ENCODE measurements at places on chromosomes 2 and 18.
A peak's percentile ranks its signal among the peaks of the same experiment; 100 is the strongest.

DNA sequence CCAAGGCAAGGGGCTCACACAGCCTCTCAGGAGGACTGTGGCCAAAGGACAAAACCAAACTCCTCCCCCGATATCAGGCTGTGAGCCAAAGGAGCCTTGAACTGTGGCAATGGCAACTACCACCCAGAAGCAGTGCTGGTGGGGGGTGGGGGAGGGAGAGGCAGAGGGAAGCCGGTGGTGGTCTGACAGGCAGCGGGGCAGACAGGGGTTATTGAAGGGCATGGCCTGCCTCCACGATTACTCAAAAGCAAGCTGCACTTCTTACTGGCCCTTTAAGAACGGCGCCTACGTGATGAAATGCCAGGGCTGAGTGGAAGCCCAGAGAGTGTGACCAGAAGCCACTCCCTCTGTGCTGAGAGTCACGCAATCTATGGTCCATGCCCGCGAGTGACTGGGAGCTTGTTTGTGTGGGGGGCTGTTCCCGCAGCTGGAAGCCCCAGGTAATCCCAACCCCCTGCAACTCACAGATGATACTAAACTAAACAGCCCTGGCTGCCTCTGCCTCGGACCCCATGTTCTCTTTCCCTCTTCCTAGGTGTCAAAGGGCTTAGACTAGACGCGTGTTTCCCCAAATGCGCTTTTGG, 128.2 kb upstream of the CXCR4 start:
- no peak for DNase-seq

DNA sequence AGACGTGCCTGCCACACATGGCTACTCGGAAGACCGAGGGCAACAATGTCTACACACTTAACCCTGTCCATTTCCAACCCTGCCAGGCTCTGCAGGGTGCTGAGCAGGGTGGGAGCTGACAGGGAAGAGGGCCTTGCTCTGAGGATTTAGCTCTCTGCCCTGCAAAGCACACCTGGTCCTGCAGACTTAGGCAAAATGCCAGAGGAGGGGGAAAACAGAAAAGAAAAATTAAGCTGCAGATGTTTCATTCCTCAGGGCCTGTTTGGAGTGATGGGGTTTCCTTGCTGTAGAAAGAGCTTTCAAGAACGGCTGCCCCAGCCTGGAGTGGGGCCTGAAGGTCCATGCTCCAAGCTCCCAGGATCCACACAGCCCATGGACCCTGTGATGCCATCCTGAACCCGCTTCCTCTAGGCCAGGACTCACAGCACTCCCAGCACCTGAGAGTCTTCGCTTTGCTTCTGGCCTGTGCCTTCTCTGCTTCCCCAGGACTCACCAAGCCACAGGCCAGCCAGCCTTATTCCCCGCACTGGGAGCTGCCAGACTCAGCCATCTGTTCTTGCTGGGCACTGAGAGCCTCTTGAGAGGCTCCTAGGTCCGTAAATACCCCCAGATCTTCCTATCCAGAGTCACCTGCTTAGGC, 9.1 kb upstream of the TEX51 start:
- DNase-seq, result no peak

DNA sequence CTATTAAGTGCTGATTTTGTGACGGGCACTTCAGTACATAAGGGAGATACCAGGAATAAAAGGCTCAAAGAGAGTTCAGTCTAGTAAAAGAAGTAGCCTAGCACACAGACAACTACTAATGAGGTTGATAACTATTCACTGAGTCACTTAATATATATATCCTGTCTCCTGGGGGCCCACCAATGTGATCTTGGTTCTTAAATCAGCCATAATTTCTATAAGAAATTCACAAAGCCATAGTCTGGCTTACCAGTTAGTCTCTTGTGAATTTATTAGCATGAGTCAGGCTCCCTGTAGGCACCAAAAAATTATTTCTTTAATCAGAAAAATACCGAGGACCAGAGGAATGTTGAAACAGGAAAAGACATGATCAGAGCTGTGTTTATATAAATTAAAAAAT, 10.4 kb downstream of the KCNE4 start:
- DNase-seq, result peak; percentile 46

GRCh38 chr2:13102397-13103063, 385.8 kb downstream of the TRIB2 start:
- DNase-seq, result no peak

GRCh38 chr2:30510409-30510808, 63.4 kb downstream of the LCLAT1 start:
- DNase-seq, result no peak

DNA sequence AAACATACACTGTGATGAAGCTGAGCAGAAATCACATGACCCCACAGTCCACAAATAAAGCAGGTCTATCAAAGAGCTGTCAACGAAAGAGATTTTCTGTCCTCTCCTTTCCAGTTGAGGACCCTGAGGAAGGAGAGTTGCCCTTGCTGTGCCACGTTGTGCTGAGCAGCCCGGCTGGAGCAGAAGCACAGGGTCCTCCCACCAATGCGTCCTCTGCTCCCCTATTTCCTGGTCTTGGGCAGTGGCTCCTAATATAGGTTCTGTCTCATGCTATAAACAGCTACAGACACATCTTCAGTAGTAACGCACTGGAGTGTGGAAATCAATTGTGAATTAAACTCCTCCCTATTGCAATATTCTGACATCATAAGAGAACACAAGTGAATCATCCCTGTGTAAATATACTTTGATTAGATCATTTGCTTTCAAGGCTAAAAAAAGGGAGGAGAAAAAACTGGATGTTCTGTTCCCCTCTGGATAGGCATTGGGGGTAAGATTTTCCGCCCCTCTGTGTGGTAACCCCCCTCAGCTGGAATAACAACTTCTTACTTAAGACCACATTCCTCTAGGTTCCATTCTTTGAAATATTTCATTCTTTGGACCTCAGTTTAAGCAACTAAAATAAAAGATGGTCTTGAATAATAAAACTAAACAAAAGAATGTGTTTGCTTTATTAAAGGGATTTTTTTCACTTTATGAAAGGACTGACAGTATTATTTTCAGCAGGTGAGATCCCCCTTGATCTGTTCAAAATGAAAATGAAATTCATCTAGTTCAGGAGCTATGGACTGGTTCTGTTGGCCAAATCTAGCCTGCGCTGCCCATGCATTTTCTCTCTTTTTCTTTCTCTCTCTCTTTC, 8.3 kb upstream of the RHOB start:
- peak; percentile 45 for DNase-seq

DNA sequence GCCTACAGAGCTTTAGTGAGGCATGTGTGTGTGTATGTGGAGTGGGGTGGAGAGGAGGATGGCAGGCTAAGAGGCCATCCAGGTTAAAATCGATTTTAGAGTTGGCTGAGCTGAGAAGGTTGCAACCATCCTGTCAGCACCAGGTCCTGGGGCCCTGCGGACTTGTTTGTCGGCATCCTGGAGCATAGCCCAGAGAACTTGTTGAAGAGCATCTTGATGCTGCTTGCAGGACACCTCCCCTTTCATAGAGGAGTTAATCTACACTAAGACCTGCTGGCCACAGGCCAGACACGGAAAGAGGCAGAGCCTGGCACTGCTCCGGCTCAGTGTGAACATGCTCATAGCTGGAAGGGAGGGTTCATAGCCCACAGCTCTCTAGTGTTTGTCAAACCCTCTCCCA, 72.1 kb upstream of the RGPD5 start:
- no peak for DNase-seq

Data from AG08395 (cell line).